ENCODE measurements at places on chromosomes 4 and X.

DNA sequence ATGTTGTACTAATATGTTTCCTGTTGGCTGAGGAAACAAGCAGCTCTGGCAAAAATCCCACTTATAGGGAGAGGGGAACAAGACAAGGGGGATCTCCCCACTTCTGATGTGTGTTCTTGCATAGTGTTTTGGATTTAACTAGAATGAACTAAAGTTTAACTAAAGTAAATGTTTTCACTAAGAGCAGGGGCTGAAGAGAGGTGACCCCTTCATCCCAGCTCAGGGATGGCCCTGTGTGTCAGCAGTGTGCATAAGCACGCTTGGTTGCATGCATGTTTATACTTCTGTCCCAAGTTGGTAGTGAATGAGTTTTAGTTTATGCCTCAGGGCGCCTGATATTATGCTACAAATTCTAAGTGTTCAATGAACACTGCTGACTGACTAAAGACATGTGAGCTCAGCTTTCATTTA lies 169.4 kb downstream of the MGST2 start:
- no peak for DNase-seq

- DNase-seq, result no peak
Measured at GRCh38 chr4:37040816-37041215, 203.7 kb upstream of the NWD2 start.

- no peak for DNase-seq
Measured at GRCh38 chr4:98540803-98541202, 117.6 kb downstream of the TSPAN5 start.

GRCh38 chrX:134734466-134734952 lies 76.2 kb upstream of the PLAC1 start:
- no peak for DNase-seq
